ENCODE measurements at places on chromosomes 6 and 20.

DNA sequence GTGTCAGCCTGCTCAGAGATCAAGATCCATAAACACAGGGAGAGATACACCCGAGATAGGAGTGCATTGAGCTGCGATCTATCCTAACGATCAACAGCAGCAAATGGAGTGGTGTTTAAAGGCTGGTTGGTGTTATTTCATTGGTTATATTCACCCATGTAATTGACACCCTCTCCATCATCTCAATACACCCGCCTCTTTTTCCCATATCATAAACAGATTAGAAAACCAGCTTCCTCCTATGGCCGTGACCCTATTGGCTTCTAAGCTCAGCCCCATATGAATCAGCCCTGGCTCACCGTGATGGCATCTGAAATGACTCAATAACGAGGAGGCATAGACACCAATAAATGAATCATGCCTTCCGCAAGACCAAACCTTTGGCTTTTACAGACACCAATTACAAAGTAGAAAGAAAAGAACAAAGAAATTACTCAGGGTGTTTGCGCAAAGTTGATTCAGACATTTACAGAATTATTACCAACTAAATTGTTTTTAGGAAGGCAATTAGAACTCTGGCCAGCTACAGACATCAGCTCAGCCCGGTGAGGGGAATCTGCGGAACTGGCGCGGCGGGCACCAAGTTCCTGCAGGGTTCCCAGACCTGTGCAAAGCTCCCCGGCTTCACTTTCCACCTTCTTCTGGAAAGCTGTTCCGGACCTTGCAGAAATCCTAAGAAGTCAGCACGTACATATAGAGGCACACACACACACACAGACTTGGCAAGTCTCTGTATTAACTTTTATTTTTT is 11.5 kb downstream of the PMEPA1 start:
- no peak for DNase-seq

DNA sequence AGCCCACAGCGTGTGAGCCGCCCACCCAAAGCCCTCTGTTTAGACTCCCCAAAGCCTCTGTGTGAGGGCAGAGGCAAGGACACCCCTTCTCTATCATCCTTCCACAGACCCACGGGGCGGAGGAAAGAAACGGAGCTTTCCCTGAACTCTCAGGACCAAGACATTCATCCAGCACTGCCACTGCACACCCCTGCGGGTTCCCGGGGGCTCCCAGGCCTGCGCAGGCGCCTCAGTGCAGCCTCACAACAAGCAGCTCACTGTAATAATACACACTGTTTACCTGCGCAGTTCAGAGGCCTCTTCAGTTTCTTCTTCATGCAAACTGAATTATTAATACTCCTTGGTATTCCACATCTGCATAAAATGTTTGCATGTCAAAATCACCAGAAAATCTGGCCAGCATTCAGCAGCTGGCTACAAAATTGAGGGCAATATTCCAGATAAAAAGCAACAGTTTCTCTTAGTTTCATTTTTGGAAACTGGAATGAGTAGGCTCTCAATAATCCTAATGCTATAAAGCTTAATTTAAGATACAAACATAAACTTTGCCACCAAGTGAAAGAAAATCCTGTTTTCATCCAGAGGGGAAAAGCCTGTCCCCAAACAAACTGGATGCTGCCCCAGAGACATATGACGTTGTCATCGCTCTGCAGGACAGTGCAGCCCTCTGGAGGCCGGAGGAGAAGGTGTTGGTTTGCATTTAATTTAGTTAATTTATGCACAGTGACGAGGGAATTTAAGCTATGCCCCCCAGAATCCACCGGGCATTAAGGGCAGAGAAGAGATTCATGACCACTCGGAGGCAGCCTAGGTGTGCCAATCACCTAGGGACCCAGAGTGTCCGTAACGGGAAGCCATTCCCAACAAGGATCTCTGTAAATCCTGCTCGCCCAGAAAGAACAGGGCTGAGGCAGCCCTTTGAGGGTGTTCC is 45.3 kb downstream of the NINL start:
- DNase-seq: peak; percentile 52

- no peak for DNase-seq
These were observed 7.0 kb upstream of the OR14J1 start for GRCh38 chr6:29294499-29294914.

- DNase-seq: no peak
These were observed 75.7 kb downstream of the SYNJ2 start for GRCh38 chr6:158057213-158057987.

DNA sequence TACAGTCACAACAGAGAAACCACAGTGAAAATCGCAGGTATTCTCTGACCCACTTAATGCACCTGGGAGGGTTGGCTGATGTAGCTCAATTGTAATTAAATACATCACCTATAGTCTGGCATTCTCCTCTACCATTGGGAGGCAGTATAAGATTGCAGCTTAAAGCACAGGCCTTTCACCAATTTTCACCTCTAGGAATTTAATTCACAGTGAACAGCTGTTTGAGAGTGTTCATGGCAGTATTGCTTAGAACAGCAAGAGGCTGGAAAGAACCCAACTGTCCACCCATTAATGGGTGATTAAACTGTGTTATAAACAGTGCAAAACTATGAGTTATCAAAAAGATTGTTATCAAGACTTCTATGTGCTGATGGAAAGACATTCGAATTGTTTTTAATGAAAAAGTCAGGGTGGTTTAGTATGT is 2.0 kb downstream of the EDEM2 start:
- no peak for DNase-seq

All from GM12864 (cell line).